ENCODE measurements at places on chromosomes 4 and X.

DNA sequence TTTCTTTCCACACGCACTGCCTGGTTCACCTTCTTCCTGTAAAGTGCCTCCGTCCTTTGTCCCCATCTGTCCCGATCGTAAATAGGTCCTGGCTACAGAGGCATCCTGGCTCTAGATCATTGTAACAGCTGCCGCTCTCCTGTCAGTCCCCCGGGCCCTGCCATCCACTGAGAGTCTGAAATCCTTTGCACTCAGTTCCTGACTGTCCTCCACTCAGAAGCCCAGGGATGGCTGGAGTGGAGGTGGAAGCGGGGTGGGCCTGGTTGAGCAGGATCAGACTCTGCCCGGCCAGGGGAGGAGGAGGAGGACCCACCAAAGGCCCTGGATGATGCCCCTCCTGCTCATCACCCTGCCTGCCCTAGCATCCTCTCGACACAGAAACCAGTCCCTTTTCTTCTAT, 29.8 kb downstream of the PIGG start:
- no peak for DNase-seq

GRCh38 chrX:38819163-38819562, 17.9 kb downstream of the MID1IP1 start:
- DNase-seq, result no peak

GRCh38 chr4:3384391-3384770, 57.4 kb upstream of the HGFAC start:
- DNase-seq, result no peak

- no peak for DNase-seq
Observed at GRCh38 chr4:122928930-122929329, 6.5 kb upstream of the NUDT6 start.

- DNase-seq, result no peak
Observed at GRCh38 chrX:34778916-34779315, 121.8 kb upstream of the TMEM47 start.

GRCh38 chrX:78746496-78746895, 1.0 kb upstream of the LPAR4 start:
- DNase-seq, result no peak

DNA sequence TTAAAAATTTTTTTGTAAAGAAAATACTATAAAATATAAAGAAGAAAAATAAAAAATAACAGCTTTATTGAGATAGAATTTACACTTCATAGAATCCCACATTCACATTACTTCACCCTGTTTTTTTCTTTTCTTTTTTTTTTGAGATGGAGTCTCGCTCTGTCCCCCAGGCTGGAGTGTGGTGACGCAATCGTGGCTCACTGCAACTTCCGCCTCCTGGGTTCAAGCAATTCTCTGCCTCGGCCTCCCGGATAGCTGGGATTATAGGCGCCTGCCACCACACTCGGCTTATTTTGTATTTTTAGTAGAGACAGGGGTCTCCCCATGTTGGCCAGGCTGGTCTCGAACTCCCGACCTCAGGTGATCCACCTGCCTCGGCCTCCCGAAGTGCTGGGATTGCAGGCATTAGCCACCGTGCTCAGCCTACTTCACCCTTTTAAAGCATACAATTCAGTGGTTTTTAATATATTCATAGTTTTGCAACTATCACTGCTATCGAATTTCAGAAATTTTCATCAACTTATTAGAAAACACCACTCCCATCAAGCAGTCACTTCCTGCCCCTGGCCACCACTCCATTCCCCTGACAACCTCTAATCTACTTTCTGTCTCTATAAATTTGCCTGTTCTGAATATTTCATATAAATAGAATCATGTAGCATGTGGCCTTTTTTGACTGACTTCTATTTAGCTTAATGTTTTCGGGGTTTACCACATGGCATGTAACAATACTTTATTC, 48.7 kb downstream of the TMEM131L start:
- no peak for DNase-seq

- DNase-seq, result no peak
Observed at GRCh38 chr4:127686658-127687057, 43.5 kb upstream of the SLC25A31 start.

DNA sequence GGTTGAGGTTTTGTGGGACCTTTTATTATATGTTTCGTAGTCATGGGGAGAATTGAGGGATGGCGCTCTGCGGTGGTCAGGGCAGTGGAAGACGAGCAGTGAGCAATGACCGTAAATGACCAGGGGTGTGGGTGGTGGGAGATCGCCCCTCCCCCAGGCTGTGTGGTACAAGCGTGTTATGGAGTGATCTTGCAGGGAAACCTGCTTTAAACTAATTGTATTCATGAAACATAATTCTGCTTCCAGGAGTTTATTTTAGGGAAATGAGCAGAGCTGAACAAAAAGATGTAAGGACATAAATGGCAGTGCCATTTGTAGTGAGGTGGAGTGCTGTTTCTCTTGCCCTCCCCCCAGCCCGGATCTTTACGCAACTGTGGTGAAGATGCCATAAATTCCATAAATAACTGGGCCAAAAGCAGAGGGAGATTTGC, 20.2 kb downstream of the GYG2 start:
- DNase-seq, result no peak

GRCh38 chrX:126655061-126655460, 102.4 kb upstream of the DCAF12L1 start:
- DNase-seq, result no peak

GRCh38 chrX:57380026-57380796, 93.7 kb downstream of the FAAH2 start:
- no peak for DNase-seq

DNA sequence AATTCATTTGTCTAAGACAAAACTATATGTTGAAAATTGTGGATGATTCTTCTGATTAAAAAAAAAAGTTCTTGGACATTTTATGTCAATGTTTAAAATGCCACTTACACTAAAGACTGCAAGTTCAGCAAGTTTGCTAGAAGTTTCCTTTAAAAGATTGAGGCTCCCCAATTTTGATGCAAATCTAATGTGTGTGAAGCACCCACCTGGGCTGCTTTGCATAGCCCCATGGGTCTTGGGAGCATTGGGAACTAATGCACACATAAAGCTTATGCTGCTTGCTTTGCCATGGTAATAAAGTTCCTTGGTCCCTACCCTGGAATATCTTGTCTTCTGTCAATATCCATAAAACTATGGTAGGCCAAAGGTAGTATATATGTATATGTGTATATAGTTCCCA, 725.9 kb upstream of the GRID2 start:
- no peak for DNase-seq

- DNase-seq, result peak; percentile 4
Observed at GRCh38 chrX:101485212-101485949, at the start of gene ARMCX4. Gene ARMCX4 (plus strand): TSS chrX:101485456. CDS start chrX:101488590, 3,134 bp downstream.

DNA sequence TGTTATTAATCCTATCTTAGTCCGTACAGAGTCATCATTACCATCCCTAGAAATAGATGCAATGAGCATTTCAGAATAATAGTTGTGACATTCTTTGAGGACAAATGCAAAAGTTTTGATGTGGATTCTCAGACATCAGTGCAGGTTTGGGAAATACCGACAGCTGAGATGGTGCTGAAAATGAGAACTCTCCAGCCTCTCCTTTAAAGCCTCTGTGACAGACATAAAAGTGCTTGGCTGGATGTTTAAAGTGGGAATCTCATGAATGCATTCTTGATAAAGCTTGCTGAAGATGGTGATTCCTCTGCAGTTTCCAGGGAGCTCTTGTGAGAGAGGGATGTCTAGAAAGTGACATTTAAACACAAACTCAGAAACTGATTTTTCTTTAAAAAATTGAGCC, 35.0 kb upstream of the SLC7A11 start:
- DNase-seq, result no peak

- no peak for DNase-seq
Observed at GRCh38 chr4:71713611-71714203, 70.2 kb downstream of the GC start.

GRCh38 chr4:68797618-68798017, 18.2 kb upstream of the UGT2B10 start:
- DNase-seq, result no peak

DNA sequence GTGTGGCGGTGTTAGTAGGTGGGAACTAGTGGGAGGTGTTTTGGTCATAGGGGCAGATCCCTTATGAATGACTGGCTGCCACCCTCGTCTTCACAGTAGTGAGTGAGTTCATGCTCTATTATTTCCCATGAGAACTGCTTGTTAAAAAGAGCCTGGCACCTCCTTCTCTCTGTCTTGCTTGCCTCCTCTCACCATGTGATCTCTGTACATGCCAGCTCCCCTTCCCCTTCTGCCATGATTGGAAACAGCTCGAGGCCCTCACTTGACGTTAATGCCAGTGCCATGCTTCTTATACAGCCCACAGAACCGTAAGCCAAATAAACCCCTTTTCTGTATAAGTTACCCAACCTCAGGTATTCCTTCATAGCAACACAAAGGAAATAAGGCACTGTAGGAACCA, 21.7 kb downstream of the PNMA6F start:
- DNase-seq, result no peak

DNA sequence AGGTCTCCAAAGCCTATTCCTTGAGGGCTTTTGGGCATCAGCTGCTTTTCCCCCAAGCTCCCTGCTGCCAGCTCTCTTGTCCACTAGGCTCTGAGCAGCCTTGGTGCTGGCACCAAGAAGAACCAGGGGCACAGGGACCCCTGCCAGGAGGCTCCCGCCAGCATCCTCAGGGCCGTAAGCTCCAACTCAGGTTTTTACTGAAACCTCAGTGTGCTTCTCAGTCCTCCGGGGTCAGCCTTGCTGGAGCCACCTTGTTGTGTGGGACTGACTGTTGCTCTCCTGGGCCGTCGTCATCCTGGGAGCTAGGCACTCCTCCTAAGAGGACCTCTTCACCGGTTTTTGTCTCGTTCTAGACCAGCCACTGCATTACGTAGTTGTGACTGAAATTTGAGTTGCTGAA, 38.9 kb downstream of the NOP14 start:
- no peak for DNase-seq

GRCh38 chr4:94715726-94716125, 42.0 kb upstream of the BMPR1B start:
- DNase-seq, result no peak

- DNase-seq, result no peak
Observed at GRCh38 chr4:169099771-169100180, 89.7 kb upstream of the CBR4 start.

DNA sequence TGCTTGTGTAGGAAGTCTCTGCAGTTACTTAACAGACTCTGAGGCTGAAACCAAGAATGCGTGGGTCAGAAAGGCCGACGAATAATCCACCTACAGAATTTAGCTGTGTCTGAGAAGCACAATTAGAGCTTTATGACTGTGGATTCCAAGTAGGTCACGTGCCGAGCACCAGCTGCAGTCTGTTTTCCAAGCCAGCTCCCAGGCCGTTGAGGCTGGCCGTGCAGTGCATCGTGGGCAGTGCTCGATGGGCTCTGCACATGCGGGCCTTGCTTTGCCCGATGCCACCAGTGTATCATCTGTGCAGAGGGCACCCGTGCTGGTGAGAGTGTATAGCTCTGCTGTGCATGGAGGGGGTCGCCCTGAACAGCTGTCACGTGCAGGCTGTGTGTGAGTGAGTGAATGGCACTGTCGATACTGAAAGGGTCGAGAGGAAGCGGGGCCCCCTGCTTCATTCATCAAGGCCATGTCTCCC, 67.5 kb upstream of the CLDN34 start:
- DNase-seq, result no peak

- no peak for DNase-seq
Observed at GRCh38 chrX:150980186-150980585, 2.9 kb upstream of the HMGB3 start.

GRCh38 chr4:150583287-150584110, 1.5 kb downstream of the MAB21L2 start:
- DNase-seq, result no peak

DNA sequence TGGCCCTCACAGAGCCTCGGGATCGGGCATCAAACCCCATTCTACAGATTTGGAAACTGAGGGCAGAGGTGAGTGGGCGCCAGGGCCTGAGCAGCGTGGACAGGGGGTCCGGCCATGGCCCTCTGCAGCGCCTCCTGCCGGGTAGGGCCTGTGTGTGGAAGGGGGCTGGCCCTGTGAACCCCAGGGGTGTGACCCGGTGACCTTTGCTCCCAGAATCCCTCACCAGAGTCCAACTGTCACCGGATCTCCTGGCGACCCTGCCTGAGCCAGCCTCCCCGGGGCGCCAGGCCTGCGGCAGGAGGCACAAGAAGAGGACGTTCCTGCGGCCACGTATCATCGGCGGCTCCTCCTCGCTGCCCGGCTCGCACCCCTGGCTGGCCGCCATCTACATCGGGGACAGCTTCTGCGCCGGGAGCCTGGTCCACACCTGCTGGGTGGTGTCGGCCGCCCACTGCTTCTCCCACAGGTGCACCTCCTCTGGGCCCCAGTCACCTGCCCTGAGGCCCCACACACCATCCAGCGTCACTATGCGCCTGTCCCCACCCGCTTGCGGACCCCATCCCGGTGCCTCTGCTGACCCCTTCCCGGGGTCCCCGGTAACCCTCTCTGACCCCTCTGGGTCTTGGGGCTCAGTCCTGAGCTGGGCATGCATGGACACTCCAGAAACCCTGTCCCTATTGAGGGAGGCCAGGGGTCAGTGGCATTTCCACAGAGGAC, 4.2 kb downstream of the HGFAC start:
- DNase-seq, result no peak

- no peak for DNase-seq
Observed at GRCh38 chrX:18596096-18596495, 75.8 kb downstream of the RS1 start.

GRCh38 chr4:128424527-128425497, 137.2 kb upstream of the PGRMC2 start:
- DNase-seq, result no peak

- DNase-seq, result no peak
Observed at GRCh38 chr4:156146571-156146970, 192.9 kb upstream of the CTSO start.
